Left cardiac atrium (tissue), 4 donors: ENCODE measurements at places on chromosomes 13 and 19. TPM values are rescaled to one million over a fixed set of nuclear protein-coding genes. Genes with fewer than 3 reads are reported as not detected.
A peak's percentile ranks its signal among the peaks of the same experiment; 100 is the strongest.

- no peak for DNase-seq
Observed at GRCh38 chr13:87798536-87798935, 127.4 kb downstream of the SLITRK5 start.

- DNase-seq, result no peak
Observed at GRCh38 chr13:105442949-105443699, 1092.3 kb downstream of the EFNB2 start.

- no peak for DNase-seq
Observed at GRCh38 chr13:22102271-22102670, 431.4 kb downstream of the FGF9 start.

DNA sequence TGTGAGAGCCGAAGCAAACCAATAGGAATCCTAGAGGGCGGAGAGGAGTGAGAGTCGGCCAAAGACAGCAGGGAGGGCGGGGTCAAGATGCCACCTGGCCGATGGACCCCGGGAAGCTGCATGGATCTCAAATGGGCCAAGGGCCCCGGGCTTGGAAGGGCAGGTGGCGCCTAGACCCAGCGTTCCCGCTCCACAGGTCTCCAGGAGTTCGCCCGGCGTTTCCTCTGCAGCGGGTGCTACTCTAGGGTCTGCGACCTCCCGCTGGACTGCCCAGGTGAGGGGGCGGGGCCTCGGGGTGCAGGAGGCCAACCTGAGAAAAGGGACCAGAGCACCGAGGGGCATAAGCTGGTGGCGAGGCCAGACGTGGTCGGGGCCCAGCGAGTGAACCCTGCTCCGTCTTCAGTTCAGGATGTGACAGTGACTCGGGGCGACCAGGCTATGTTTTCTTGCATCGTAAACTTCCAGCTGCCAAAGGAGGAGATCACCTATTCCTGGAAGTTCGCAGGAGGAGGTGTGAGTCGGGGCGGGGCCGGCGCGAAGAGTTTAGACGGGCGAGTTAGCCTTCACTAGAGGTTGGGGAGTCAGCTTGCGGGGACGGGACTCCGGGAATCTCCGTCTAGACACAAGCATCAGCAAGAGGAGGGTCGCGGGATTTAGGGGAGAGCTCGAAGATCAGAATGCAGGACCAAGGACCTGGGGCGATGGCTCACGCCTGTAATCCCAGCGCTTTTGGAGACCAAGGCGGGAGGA is 9.9 kb downstream of the SPACA6 start:
- no peak for DNase-seq

DNA sequence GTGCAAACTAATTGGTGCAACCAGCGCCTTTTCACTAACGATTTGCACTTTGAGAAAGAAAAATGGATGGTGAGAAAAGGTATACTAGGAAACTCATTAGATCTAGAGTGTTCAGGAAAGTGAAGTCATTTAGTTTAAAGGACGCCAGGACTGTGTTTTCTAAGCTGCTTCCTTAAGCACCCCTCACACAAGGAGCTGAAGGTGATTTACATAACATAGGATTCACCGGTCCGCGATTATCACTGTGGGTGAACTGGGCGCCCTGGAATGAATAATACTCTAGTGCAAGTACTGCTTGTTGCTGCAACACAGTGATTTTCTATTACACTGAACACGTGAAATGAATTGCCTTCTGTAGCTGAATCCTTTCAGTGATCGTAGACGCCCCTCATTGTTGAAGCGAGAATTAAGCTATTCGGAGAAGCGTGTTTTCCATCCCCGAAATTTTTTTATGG is 2.6 kb upstream of the MAB21L1 start:
- no peak for DNase-seq

DNA sequence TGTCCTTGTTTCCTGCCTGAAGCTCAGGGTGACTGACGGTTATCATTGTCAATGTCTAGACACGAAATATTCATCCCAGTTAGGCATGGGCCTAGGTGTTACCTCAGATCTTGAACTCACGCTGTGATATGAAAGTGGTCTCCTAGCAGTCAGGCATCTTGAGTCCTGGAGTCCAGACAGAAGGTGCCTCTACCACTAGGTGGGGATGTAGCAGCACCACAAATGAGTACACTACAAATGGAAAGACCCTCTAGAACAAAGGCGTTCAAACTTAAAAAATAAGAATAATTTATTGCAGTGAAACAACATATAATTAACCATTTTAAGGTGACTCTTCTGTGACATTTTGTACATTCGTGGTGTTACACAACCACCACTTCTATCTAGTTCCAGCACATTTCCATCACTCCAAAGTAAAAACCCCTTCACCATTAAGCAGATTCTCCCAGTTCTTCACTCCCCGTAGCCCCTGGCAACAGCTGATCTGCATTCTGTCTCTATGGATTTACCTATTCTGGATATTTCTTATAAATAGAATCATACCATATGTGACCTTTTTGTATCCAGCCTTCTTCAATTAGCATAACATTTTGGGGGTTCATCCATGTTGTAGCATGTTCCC is 11.9 kb upstream of the FRY start:
- peak; percentile 46 for DNase-seq

DNA sequence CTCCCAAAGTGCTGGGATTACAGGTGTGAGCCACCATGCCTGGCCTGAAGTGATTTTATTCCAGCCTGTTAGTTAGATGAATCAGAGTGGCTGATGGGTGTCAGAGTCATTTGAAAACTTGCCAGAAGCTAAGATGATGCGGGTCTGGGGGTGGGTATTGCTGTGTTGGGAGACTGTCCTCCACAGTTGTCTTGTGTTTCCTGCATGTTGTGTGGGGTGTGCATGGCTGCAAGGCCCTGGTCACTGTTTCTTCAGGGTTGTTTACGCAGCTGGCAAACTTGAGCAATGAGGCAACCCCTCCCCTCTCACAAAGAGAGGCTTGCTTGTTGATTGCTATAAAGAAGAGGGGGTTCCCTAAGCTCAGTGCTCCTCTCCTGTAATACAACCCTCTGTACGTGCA is 71.8 kb downstream of the TRPM4 start:
- no peak for DNase-seq

DNA sequence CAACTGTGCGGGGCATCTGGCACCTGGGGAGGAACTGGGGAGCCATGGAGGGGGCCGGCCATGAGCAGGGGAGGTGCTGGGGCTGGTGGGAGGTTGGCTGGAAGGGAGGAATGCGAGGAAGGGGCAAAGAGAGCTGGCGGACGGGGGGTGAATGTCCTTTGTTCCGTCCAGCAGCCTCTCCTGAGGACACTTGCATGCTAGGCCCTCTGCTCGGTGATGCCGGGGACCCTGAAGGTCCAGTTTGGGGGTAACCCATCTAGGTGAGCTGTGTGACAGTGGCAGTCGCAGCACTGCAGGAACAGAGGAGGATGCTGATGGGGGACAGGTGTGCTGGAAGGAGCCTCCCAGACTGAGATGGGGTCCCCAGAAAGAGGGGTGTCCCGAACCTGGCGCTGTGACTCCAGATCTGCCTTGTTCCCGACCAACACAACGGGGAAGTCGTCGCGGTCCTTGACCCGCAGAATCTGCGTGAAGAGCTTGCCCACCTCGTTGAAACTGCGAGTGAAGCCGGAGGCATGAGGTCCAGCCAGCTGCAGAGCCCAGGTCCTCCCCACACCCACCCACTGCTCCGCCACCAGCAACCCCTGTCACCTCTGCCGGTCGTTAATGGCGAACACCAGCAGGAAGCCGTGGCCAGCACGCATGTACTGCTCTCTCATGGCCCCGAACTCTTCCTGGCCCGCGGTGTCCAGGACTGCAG is 3.6 kb downstream of the RRAS start:
- no peak for DNase-seq

DNA sequence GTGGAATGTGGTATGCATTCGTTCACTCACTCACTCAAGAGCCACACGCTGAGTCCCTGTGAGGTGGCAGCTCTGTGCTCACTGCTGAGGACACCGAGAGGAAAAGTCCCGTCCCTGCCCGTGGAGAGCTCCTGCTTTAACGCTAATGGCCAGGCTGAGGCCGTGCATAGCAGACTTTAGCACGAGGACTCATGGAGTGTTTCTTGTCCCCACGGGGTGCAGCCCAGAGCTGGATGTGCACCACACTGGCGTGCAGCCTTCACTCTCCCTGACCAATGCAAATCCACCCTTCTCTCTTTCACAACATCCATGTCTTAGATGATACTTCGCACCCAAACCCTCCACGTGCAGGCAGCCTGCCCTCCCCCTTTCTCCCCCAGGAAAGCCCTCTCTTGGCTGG is 159.6 kb upstream of the ZNF536 start:
- DNase-seq, result no peak

- no peak for DNase-seq
Observed at GRCh38 chr13:102033386-102033785, 368.5 kb downstream of the FGF14 start.

DNA sequence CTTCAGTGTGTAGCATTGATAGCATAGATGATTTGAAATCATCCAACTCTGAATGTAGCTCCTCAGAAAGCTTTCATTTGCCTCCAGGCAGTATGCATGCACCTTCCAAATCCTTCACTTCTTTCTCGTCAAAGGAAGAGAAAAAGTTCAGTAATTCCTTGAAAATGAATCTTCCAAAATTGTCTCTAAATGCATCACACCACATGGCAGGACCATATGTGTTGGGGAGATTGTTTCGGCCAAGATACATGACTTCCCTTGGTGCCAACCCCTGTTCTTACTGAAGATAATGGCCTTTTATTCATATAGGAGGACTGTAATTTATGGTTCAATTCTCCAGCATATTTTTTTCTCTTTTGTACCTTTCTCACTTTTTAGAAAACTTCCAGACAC is 315.6 kb upstream of the SPRY2 start:
- DNase-seq, result no peak

GRCh38 chr19:13013649-13014048 is 18.4 kb downstream of the NFIX start:
- DNase-seq, result no peak

GRCh38 chr13:98475522-98475921 is 101.4 kb downstream of the STK24 start:
- no peak for DNase-seq

GRCh38 chr19:13795595-13796300 is 505 bp downstream of the ZSWIM4 start:
- no peak for DNase-seq

DNA sequence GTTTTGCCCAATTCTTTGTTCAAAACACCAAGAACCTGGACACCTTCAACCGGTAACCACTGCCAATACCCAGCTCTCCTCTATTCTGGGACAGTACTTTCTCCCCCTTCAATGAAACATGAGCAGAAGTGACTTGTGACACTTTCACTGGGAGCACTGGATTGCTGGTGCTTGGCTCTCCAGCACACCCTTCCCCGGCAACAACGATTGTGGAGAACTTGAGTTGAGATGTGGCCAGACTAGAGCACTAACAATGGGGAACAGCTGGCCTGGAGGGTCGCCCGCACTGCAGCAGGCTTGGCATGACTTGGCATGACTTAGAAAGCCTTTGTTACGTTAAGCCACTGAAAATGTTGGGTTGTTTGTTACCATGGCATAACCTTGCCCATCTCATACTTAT is 7.5 kb upstream of the B3GLCT start:
- no peak for DNase-seq

- DNase-seq, result no peak
Observed at GRCh38 chr13:71618159-71618558, 248.8 kb downstream of the DACH1 start.

GRCh38 chr13:93625536-93625935 is 398.9 kb downstream of the GPC6 start:
- no peak for DNase-seq

DNA sequence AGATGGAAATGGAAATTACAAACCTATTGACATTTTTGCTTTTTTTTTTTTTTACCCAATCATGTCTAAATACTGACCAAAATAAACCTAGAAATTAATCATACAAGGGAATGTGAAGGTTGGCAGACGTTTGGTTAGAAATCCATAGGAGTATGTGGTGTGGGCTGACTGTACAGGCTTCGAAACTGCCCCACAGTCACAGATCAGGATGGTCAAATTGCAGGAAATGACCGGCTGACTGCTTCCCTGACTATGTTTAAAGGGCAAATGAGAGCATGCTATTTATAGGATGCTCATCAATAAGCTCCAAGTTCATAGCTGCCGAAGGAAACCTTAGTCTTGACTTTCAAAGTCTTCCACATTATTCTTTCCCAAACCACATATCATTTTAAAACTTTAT is 118.4 kb downstream of the COG6 start:
- DNase-seq, result no peak

GRCh38 chr19:1969176-1970002 is 28.4 kb downstream of the CSNK1G2 start:
- no peak for DNase-seq

DNA sequence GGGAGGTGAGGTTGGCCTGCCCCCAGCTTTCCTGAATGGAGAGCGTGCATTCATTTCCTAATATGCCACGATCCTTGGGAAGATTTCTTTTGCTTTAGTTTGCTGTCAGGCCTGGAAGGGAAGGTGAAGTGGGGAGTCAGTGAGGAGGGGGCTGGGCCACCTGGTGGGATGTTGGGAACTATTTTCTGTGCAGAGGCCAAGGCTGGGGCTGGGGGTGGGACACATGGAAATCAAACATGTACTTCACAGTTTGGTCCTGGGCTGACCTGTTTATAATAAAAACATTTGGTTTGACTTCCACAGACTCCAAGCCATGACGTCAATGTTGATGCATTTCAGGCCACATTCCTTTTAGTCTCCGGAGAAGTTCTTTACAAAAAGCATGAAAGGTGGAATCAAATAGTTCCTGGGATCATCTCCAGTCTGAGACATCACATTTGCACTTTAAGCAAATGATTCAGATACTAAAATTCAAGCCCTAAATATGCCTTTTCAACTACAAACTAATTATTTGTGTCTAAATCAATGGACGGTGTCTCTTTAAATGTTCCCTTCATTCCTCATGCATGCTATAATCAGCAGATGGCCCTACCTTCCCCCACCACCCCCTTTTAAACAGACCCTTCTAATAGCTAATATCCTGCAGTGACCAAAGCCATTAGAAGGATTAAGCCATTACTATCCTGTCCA is 41.5 kb upstream of the MEDAG start:
- DNase-seq, result no peak

- DNase-seq, result no peak
Observed at GRCh38 chr19:44617110-44617880, 3.9 kb downstream of the IGSF23 start.

DNA sequence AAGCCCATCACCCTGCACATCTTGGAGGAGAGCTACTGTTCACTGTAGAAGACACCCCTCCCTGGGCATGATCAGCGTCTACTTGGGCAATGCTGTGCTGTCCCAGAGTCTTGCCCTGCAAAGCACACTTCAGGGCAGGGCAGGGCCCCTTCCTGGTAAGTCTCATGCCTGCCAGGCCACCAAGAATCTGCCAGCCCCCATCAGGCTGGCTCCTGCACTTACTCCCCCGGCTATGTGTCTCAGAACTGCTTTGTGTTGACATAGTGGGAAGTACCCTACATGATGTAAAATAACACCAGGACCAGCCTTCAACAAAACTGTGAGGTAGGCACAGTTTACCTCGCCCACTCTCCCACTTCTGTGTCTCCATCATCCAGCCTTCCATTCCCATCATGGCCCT is 27.8 kb upstream of the ATP12A start:
- DNase-seq, result no peak

- DNase-seq, result no peak
Observed at GRCh38 chr13:99425485-99426341, 75.6 kb upstream of the TM9SF2 start.

MOB3A gene
- total RNA-seq, result 24.9 TPM

DLL3 gene
- not detected for total RNA-seq

CYP2S1 gene
- 1.1 TPM for total RNA-seq

ABHD13 gene
- 6.8 TPM for total RNA-seq

KIR2DL3 gene
- total RNA-seq, result not detected

ZNF701 gene
- 18.4 TPM for total RNA-seq

ZNF180 gene
- total RNA-seq, result 4.9 TPM

PPP1R12C gene
- 193 TPM for total RNA-seq

RASIP1 gene
- 14.9 TPM for total RNA-seq

NAPSA gene
- total RNA-seq, result 0.47 TPM

SLITRK6 gene
- total RNA-seq, result 1.0 TPM

CGB3 gene
- total RNA-seq, result not detected

ZNF490 gene
- total RNA-seq, result 4.4 TPM
